ENCODE measurements at places on chromosomes 4 and X.
A peak's percentile ranks its signal among the peaks of the same experiment; 100 is the strongest.

DNA sequence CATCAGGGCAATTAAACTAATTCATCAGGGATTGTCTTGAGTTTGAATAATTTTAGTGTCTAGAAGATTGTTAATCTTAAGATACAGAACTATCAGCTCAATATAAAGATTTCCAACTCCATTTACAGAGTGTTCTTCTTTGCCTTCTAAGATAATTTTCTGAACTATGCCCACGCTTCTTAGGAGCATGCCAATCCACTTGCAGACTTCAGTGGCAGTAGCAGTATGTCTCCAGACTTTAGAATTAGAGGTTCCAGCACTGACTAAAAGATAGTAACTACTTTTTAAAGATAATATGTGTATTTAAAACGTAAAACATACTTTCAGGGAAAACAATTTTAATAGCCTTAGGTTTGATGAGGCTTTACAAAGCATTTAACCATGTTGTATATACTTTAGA is 34.2 kb upstream of the GALNT7 start:
- no peak for DNase-seq

DNA sequence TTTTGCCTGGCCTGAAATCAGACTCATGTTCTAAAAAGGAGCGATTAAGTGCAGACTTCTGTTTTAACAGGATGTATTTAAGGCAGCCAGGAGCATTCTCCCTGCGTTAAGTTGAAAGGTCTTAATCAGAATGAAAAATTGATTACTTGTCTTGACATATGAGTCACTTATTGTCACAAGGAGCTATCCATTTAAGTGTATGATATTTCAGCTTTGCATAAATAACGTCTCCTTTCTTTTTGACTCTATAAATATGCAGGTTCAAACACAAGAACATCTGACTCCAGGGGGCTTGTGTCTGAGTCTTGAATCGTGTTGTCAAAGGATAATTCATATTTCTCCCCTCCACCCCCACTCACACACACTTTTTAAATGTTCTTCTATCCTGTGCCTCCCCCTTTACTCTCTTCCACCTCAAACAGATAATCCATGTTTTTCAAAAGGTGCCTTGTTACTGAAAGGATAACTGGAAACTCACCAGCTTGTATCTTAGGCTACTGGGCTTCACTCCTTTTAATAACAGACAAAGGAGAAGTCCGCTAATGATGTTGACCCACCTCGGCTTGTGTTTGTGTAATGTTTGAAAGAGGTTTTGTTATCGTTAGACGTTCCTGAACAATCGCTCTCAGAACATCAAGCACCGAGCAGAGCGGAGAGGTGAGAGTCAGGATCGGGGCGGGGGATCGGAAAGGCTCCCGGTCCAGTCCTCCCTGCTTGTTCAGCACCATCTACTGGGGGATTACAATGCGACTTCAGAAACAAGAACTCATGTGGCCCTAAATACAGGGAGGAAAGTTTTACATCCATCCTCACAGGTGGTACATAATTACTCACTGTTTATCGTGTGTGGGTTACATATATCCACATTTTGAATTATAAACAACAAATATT is 107.5 kb upstream of the RPL34 start:
- DNase-seq = peak; percentile 29

DNA sequence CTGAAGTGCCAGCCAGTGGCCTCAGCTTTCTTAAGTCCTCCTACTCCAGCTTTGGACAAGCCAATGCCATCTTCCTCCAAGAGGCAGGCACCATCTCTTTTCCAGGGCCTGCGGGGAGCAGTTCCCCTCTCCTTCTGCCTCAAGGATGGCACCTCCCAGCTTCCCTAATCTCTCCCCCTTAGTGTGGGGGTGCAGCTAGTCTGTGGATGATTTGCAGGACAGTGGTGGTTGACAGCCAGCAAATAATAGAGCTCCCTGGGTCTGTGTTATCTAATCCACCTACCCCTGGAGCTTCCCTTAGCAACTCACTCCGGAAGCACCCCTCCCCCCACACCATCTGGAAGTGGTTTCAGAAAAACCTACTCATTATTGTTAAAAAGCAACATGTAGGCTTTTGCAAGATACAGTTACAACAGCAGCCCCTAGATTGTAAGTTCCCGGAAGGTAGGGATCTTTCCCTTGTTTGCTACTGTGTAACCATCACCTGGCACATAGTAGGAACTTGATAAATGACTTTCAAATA is 247.1 kb downstream of the BCOR start:
- DNase-seq = no peak

GRCh38 chr4:170758988-170759387 is 669.2 kb upstream of the AADAT start:
- DNase-seq = no peak

- no peak for DNase-seq
Measured at GRCh38 chr4:174362340-174362739, 78.6 kb downstream of the CEP44 start.

GRCh38 chr4:10115271-10115796 is 1.3 kb downstream of the WDR1 start:
- DNase-seq = peak; percentile 13

DNA sequence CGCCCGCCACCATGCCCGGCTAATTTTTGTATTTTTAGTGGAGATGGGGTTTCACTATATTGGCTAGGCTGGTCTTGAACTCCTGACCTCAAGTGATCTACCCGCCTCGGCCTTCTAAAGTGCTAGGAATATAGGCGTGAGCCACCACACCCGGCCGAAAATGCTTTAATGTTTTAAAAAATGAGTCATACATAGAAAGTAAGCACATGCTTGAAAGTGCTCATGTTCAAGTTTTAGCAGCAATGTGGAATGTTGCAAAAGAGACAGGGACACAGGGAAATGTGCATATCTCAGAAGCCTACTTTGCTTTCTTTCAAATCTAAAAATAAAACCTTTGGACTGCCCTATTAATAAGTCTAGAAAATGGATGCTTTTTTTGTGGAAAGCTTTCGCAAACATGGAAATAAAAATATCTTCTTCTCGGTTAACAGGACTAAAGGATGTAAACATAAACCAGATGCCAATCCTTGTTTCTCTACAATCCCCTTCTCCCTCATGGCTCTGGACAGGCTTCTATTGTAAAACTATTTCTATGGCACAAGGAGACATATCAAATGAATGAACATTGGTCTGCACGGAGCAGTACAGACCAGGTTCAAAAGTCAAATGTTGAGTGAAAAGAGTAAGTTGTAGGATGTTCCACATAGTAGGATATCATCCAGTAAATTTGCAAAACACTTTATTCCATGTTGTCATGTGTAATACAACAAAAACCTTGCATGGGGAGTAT is 15.0 kb downstream of the MECP2 start:
- peak; percentile 19 for DNase-seq

DNA sequence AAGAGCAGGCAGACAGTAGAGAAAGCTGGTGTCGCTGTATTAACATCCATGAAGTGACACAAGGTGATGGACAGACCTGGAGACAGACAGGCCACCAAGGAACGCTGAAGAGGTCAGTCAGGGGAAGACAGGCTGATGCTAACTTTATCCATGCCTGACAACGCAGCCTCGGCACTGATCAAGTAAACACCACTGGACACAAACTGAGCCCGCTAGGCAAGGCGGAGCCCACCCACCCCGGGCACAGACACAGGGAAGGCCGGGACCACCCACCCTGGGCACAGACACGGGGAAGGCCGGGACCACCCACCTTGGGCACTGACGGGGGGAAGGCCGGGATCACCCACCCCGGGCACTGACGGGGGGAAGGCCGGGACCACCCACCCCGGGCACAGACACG is 18.8 kb downstream of the PPP2R3B start:
- DNase-seq = no peak

- DNase-seq = peak; percentile 65
Measured at GRCh38 chrX:46710425-46710824, 48.5 kb downstream of the SLC9A7 start.

GRCh38 chrX:78555401-78555980 is 103.6 kb downstream of the RTL3 start:
- no peak for DNase-seq

GRCh38 chr4:174663216-174663615 is 140.9 kb upstream of the HPGD start:
- DNase-seq = no peak

- DNase-seq = no peak
Measured at GRCh38 chrX:28651186-28651585, 63.9 kb downstream of the IL1RAPL1 start.

- DNase-seq = no peak
Measured at GRCh38 chrX:67328476-67328875, 215.3 kb upstream of the AR start.

DNA sequence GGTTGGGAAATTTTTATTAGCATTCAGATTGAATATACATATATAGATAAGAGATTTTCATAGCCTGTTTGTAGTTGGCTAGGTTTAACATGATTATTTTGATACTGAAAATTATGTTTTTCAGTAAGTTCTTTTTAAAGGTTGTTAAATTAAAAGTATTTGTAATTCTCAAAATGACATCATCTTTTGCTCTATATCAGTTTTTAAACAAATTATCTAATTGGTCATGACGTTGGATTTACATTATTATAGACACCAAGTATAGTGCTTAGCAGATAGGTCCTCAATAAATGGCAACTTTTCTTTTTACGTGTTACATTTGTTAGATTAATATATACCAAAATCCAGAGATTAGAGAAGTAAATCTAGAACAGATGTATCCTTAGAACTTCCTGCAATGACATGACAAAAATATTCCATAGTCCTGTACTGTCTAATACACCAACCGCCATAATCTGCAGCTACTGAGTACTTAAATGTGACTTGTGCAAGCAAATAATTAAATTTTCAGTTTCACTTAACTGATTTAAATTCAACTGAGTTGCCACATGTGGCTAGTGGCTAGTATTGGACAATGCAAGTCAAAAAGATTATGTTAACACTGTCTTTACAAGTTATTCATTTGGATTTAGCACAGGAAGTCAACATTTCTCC is 1613.1 kb upstream of the TENM3 start:
- DNase-seq = no peak

DNA sequence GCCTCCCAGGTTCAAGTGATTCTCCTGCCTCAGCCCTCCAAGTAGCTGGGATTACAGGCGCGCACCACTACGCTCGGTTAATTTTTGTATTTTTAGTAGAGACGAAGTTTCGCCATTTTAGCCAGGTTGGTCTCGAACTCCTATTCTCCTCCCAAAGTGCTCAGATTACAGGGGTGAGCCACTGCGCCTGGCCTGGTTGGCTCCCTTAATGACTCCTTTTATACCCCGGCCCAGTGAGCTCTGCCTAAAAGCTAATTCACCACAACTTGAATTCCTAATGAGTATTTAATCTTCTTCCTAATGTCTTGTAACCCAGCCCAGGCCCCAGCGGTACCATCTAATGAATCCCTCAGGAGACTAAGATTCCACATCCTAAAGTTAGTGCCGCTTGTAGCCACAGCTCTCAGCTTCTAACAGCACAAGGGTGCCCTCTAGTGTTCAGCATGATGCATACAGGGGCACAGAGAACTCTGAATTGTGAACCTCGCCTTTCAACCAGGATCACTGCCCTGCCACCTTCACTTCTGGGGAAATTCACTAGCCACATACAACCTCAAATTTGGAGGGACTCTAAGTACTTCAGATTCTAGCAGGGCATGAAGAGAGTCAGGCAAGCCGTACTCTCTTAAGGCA is 89.5 kb downstream of the OR13H1 start:
- DNase-seq = peak; percentile 12

GRCh38 chrX:155127465-155127864 is 56.2 kb downstream of the BRCC3 start:
- no peak for DNase-seq

GRCh38 chr4:139978692-139979091 is 175.3 kb downstream of the MAML3 start:
- no peak for DNase-seq

DNA sequence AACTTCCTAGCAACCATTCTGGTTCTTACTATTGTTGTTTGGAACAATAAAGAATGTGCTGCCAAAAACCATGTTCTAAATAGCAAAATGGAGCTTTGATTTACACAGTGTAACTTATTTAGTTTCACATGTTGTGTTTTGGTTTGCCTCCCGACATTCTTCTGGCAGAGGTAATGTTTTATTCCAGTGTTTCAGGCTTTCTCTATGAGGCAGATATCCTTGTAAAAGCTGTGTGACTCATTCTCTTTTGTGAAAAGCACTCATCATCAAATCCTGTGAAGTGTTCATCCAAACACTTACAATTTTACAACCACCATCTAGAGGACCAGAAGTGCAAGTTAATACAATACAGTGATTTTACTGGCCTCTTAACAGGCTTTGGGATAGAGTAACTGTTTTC is 219.0 kb upstream of the GIMD1 start:
- DNase-seq = peak; percentile 38

- no peak for DNase-seq
Measured at GRCh38 chr4:60808726-60809485, 391.2 kb upstream of the ADGRL3 start.

DNA sequence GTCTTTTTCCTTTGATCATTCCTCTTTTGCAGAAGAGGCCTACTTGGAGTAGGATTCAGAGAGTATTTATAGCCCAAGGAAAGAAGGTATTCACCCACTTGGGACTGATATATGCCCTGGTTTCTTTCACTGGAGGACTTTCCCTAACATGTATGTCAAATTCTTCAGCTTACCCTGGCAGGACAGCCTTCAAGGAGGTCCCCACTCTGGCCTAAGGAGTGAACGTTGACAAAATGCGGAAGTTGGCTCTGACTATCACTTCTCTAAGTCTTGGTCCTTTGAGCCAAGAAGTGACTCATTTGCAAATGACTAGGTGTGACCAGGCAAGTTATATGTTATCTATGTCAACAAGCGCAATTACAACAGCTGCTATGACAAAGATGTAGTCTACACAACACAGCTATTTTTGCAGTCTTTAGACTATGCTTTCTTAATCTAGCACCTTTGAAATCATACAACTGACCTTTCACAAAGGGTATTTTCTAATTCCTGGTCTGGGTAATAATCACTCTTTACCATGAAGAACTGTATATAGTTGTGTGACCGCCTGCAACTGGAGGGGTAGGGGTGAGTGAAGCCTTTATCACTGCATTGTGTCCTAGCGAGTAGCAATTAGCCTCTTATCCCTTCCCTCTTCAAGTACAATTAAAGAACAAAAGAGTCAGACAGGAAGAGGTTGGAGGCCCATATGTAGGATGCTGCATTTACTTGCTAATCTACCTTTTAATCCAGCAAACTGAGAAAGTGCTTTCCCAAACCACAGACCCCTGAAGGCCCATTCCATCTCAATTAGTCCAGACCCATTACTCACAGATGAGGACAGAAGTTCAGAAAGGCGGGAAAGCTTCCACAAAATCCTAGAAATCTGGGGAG is 50.1 kb downstream of the RASGEF1B start:
- DNase-seq = peak; percentile 70
